NCI-H1105 treated with DMSO at 0.1 percent for 48 hours (cell line): ENCODE measurements at places on chromosomes 13 and 19.

DNA sequence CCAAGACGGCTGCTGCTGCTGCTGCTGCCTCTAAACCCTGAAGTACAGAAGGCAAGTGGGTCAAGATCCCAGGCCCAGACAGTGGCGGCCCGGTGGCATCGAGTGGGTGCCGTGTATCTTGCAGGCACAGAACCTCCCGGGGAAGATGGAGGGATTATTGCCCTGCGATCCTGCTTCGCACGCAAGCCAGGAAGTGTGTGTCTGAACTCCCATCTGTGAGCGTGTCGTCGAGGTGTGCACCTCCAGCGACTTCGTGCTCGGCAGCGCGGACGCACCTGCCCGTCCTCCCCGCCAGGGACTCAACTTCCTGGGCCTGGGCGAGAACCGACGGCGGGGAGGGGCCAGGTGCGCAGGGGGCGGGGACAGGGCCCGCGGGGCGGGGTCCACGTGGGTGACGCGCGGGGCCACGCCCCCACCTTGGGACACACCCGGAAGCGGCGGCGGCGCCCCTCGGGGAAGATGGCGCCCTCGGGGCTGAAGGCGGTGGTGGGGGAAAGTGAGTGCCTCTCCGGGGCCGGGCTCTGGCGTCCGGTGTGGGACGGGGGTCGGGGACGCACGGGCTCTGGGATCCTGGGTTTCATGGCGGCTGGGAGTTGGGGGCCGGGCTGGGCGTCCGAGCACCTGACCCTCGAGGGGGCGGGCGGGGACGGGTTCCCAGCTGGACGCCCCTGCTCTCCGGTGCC lies at the start of gene STXBP2:
TSS of gene STXBP2 (plus strand) at position 420 of the 683 bp plus-strand sequence. CDS start at position 460, 40 bp downstream.
- peak; percentile 79 for DNase-seq

DNA sequence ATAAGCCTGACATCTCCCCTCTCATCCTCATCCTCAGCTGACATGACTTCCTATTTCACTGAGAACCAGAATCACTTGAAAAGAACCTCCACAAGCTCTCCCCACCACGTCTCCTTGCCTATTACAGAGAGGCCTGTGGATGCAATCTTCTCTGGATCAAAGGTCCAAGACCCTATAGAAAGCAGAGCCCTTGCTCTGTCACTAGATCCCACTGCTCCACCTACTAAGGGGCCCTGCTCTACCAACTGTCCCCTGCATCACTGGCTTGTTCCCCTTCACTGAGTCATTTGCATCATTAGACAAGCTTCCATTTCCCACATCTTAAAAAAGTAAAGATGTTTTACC lies 40.8 kb downstream of the RCBTB2 start:
- DNase-seq: no peak

DNA sequence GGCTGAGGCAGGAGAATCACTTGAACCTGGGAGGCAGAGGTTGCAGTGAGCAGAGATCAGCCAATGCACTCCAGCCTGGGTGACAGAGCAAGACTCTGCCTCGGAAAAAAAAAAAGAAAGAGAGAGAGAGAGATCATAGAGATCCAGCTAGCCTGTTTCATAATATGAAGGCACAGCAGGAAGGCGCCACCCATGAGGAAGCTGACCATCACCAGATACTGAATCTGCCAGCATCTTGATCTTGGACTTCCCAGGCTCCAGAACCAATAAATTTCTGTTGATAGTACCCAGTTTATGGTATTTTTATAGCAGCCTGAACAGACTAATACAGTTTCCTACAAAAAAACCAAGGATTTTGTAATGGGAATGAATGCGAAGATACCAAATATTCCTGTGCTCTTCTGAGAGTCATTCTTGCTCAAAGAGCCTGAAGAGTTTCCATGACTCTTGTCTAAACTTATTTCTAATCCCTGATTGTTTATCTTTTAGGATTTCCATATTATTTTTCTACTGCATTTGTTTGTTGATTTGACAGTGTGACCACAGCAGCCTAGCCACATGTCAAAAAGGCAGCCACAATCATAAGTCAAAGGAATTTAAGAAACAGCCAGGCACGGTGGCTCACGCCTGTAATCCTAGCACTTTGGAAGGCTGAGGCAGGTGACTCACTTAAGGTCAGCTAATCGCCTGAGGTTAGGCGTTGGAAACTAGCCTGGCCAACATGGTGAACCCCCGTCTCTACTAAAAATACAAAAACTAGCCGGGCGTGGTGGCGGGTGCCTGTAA lies 37.7 kb upstream of the PDCD5 start:
- no peak for DNase-seq

DNA sequence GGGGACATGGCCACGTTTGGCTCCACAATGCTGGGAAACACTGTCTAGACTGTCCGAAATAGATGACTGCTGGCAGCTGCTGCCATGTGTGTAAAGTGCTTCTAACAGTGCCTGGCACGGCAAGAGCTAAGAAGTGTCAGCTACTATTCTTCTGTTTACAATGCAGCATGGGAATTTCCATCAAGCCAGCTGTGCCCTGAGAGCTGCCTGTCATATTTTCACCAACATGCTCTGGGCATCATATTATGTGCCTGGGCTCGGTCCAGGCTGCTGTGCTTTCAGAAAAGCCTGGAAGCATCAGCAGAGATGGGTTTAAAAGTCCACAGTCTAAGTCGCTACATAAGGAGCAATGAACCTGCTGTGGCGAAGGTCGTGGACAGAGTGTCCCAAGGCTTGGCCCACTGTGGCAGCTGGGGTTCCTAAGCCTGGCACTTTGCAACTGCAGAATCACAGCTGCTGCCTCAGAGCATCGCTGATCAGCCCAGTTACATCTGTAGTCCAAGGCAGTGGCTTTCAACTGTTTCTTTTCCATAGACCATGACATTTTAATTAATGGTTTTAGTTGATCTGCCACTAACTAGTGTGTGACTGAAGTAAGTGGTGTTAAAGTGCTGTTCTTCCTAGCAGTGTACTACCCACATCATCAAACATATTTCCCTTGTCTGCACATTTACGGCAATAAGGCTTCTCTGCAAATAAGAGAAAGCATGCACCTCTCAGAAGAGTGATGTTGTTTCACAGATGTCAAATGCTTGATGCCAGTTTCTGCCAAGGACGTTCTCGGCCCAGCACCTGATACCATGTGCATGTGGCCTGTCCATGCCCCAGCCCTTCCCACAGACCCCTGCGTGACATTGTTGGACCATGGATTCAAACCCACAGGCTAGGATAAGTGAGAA lies 95.7 kb upstream of the C1QTNF9B start:
- DNase-seq: no peak

DNA sequence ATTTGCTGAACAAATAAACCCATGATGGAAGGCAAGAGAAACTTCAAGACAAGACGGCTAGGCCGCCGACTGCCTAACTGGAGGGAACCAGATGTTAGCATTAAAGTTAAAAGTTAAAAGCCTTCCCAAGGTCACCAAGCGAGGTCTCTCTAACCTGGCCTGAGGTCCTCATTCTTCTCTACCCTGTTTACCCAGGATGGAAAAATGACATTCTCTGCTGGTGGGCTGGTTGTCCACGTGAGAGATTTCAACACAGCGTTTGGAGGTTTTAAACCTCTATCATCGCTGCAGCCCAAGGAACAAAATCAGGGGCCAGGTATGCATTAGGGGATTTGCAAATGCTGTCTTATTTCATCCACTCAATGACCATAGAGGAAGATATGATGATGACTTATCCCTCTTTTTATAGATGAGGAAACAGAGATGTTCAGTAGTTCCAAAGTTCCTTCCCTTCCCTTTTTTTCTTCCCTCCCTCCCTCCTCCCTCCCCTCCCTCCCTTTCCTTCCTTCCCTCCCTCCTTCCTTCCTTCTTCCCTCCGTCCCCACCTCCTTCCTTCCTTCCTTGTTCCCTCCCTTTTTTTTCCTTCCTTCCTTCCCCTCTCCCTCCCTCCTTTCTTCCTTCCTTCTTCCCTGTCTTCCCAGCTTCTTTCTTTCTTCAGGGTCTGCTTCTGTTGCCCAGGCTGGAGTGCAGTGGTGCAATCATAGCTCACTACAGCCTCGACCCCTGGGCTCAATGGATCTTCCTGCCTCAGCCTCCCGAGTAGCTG lies 79.7 kb downstream of the INSR start:
- no peak for DNase-seq
